Mucosa of descending colon (tissue), 3 donors: ENCODE measurements at places on chromosomes 6 and 20. TPM values are rescaled to one million over a fixed set of nuclear protein-coding genes. Genes with fewer than 3 reads are reported as not detected.

GRCh38 chr6:166483573-166484250, 101.0 kb upstream of the MPC1 start:
- no peak for DNase-seq

- no peak for DNase-seq
Measured at GRCh38 chr6:27601668-27602254, 128.9 kb upstream of the ZNF184 start.

DNA sequence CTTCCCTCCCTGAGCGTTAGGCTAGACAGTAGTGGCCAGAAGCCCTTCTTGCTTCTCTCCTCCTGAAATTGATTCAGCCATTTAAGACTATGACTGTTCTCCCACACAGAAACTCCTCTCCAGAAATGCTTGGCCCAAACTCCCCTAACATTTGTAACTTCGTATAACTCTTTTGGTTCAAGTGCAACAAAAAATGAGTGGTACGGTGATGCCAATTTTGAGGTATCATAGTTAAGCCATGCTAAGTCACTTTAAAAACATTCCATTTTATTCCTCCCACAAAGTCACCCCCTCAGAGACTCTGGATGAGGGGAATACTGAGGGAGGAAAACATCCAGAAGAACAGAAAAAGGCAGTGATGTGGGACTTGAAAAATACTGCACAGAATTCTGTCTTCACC, 21.1 kb upstream of the ROS1 start:
- no peak for DNase-seq

DNA sequence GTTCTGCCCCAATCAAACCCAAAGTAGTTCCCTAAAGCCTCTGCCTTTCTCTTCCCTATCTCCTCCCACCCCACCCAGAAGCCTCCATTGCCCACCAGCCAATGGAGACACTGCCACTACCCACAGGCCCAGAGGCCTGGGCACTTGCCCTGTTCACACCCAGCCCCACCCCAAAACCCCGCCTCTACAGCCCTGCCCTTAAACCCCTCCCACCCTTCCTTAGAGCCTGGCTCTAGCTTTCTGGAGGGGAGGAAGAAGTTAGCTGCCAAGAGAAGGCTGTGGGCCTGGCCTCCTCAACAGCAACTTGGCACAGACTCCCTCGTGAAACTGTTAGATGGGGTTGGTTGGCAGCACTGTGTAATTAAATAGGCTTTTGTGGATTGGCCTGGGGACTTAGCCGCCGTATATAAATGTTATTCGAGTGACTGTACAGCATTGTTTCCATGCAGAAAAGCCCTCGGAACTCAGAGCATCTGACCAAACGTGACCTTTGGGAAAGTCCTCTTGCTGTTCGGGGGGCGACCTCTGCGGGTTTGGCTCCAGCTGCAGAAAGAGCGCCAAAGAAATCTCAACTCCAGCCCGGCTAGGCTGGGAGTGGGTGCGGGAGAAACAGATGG, 31.4 kb downstream of the COL11A2 start:
- peak; percentile 80 for DNase-seq

- no peak for DNase-seq
Measured at GRCh38 chr6:3956054-3956453, 106.9 kb downstream of the FAM50B start.

- no peak for DNase-seq
Measured at GRCh38 chr6:20608356-20608755, 74.1 kb downstream of the CDKAL1 start.

DNA sequence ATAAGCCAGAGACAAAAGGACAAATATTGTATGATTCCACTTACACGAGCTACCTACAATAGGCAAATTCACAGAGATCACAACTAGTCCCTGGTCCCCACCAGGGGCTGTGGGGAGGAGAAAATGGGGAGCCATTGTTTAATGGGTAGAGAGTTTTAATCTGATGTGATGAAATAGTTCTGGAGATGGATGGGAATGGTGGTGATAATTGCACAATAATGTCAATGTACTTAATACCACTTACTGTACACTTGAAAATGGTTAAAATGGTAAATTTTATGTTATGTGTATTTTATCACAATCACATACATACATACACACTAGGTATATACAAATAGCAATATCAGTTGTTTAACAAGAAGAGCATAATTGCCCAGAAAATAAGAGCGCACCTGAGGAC, 24.3 kb upstream of the GSTA3 start:
- no peak for DNase-seq

DNA sequence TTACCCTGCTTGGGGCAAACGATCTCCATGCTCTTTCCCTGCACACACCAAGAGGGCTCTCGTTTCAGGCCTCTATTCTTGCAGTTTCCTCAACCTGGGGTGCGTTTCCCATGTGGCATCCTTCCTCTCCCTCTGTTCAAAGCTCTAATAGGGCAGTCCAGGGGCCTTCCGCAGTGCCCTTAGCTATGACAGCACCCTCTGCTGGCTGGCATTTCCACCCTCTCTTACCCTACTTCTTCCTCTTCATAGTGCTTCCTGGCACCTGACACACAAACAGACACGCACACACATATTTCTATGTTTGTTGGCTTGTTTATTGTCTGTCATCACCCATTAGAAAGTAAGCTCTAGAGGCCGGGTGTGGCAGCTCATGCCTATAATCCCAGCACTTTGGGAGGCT, 294.0 kb downstream of the CLIC5 start:
- no peak for DNase-seq

GRCh38 chr20:5434116-5434515, 117.4 kb upstream of the PROKR2 start:
- no peak for DNase-seq

The MCM8 gene
- 7.8 TPM for total RNA-seq

The CEBPB gene
- 41.3 TPM for total RNA-seq

The TFAP2C gene
- 0.75 TPM for total RNA-seq
